Activated CD8-positive, alpha-beta T cell treated with anti-CD3 and anti-CD28 coated beads for 36 hours (primary cell): ENCODE measurements at places on chromosomes 13 and 19. TPM values are rescaled to one million over a fixed set of nuclear protein-coding genes. Genes with fewer than 3 reads are reported as not detected.

DNA sequence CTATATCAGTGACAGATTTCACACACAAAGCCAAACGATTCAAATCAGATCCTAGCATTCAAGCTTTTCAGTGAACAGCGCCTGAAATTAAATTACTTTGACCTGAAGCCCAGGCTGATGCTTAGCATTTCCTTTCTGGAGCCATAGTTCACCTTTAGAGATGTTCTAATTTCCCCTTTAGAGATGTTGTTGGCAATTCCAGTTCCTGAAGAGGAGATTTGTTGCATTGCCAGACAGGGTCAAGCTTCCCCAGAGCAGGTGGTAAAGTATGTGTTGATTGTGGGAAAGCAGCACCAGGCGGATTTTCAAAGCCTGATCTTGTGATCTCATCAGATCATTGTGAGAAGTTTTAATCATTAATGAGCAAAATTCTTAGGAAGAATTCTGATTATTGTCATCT is 609.8 kb upstream of the KLF12 start:
- DNase-seq, result no peak
- H3K4me1 ChIP-seq, result no peaks in the 10 kb centered on the region
- no peak overlapping the region for H3K4me3 ChIP-seq
- no peaks in the 10 kb centered on the region for H3K36me3 ChIP-seq
- H3K27me3 ChIP-seq, result no peaks in the 10 kb centered on the region

GRCh38 chr13:63201493-63201892 is 1785.8 kb upstream of the PCDH20 start:
- DNase-seq, result no peak
- H3K36me3 ChIP-seq, result no peaks in the 10 kb centered on the region
- H3K27ac ChIP-seq, result no peak overlapping the region
- no peak overlapping the region for H3K4me3 ChIP-seq
- H3K27me3 ChIP-seq, result no peaks in the 10 kb centered on the region

GRCh38 chr19:17942582-17943273 is 9.9 kb downstream of the CCDC124 start:
- DNase-seq, result no peak
- peaks cover 16% of the 10 kb centered on the region for H3K4me1 ChIP-seq
- H3K4me3 ChIP-seq, result no peak overlapping the region
- no peaks in the 10 kb centered on the region for H3K27me3 ChIP-seq

DNA sequence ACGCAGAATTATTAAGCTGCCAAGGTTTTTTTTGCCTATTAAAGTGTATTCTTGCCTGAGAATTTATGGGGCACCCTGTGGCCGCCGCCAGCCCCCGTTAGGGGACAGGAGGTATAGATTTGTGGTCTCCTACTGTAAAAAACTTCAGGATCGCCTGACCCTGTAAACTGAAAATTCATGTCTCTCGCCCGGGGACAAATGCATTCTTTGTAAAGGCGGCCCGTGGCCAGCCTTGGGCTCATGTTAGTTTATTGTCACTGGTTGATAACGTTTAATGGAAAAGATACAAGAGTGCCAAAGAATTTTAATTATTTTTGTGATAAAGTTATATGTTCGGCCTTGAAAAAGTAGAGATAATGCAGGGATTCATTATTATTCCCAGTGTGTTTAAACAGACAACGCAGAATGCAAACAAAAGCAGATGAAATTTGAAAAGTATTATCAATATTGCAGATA is 141.7 kb downstream of the URI1 start:
- no peaks in the 10 kb centered on the region for H3K4me1 ChIP-seq
- H3K27me3 ChIP-seq, result peaks cover 3% of the 10 kb centered on the region
- no peak overlapping the region for H3K27ac ChIP-seq
- H3K4me3 ChIP-seq, result no peak overlapping the region

DNA sequence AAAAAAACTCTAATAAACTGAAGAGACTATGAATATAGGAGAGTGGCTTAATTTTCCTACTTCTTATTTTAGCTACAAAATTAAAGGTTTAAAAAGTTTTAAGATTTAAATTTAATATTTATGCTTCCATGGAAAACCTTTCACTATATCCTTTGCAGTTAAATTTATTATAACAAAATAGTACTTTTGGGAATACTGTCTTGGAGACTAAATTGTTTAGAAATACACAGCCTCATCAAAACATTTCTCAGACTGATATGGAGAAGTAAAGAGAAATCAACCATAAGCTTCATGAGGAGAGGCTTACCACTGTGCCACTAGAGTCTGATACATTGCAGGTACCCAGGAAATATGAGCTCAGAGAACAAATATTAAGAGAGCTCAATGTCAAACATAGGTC is 436.5 kb downstream of the KCTD12 start:
- DNase-seq, result no peak
- no peaks in the 10 kb centered on the region for H3K36me3 ChIP-seq
- H3K4me1 ChIP-seq, result no peaks in the 10 kb centered on the region
- peaks cover 8% of the 10 kb centered on the region for H3K27me3 ChIP-seq
- no peak overlapping the region for H3K4me3 ChIP-seq

GRCh38 chr19:19643158-19644053 is at the start of gene GMIP:
GMIP (minus strand) TSS chr19:19643657; CDS start chr19:19643529, 128 bp downstream.
- H3K4me1 ChIP-seq, result peaks cover 9% of the 10 kb centered on the region
- peaks cover 30% of the 10 kb centered on the region for H3K36me3 ChIP-seq
- H3K27ac ChIP-seq, result peak within 1 kb of the TSS; percentile 98

DNA sequence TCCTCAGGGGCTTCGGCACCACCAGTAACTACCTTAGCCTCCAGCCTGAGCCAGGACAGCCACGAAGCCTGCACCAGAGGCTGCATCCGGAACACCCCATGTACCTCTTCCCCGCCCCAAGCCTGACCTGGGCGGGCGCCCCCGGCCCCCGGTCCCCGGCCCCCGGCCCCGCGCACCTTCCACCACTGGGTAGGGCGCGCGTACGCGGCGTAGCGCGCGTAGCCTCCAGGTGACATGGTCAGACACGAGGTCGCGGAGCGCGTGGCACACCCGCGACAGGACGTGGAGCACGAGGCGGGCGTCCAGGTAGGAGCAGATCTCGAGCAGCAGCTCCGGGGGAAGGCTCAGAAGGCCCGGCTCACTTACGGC is 450 bp downstream of the FBXW9 start:
- peaks cover 12% of the 10 kb centered on the region for H3K36me3 ChIP-seq
- H3K27ac ChIP-seq, result peak overlapping the region; percentile 96
- DNase-seq, result peak; percentile 25
- H3K4me3 ChIP-seq, result peak overlapping the region; percentile 79
- H3K27me3 ChIP-seq, result no peaks in the 10 kb centered on the region
- H3K4me1 ChIP-seq, result peaks cover 13% of the 10 kb centered on the region

HIF3A gene
- total RNA-seq, result not detected

RASIP1 gene
- 1.2 TPM for total RNA-seq

ZNF549 gene
- total RNA-seq, result 4.0 TPM
